ENCODE measurements at places on chromosomes 2 and 18.

DNA sequence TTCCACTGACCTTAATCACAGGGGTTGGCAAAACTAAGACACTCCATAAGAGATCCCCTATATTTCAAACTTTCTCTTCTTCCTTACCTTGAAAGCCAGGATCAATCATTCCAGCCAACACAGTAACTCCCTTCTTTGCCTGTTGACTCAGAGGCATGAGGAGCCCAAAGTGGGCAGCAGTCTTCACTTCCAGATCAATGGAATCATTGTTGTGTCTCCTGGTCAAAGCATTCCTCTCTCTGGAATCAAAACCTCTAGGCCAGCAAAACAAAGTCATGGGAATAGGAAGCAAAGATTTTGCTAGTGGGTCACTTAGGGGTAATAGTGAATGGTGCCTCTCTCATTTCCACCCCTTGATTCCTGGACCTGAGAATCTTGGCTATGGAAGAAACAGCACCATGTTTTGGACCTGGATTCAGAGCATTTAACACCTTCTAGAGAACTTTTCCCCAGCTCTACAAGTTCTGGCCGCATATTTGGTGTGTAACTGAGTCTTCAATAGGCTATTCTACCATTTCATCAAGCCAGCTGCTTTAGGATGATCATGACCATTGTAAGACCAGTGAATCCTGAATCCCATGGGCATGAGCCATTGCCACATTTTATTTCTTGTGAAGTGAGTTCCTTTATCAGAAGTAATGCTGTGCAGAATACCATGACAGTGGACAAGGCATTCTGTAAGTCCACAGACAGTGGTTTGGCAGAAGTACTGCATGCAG is 65.7 kb upstream of the SERPINE2 start:
- H3K36me3 ChIP-seq = no peaks in the 10 kb centered on the region
- no peaks in the 10 kb centered on the region for H3K4me1 ChIP-seq
- DNase-seq = no peak
- no peak overlapping the region for H3K4me3 ChIP-seq
- H3K27ac ChIP-seq = no peak overlapping the region

- H3K4me1 ChIP-seq = no peaks in the 10 kb centered on the region
- no peak overlapping the region for H3K27ac ChIP-seq
- no peak overlapping the region for H3K4me3 ChIP-seq
- DNase-seq = no peak
Observed at GRCh38 chr2:48849770-48850169, 94.2 kb upstream of the LHCGR start.

- H3K4me1 ChIP-seq = peaks cover 25% of the 10 kb centered on the region
- no peaks in the 10 kb centered on the region for H3K36me3 ChIP-seq
- DNase-seq = no peak
- peak overlapping the region; percentile 71 for H3K27ac ChIP-seq
- H3K27me3 ChIP-seq = no peaks in the 10 kb centered on the region
Observed at GRCh38 chr2:217972490-217972889, 30.3 kb downstream of the TNS1 start.

GRCh38 chr2:190110131-190110530 is 47.6 kb upstream of the MSTN start:
- no peak overlapping the region for H3K27ac ChIP-seq
- H3K27me3 ChIP-seq = no peaks in the 10 kb centered on the region
- H3K36me3 ChIP-seq = no peaks in the 10 kb centered on the region
- H3K4me3 ChIP-seq = no peak overlapping the region
- DNase-seq = no peak

DNA sequence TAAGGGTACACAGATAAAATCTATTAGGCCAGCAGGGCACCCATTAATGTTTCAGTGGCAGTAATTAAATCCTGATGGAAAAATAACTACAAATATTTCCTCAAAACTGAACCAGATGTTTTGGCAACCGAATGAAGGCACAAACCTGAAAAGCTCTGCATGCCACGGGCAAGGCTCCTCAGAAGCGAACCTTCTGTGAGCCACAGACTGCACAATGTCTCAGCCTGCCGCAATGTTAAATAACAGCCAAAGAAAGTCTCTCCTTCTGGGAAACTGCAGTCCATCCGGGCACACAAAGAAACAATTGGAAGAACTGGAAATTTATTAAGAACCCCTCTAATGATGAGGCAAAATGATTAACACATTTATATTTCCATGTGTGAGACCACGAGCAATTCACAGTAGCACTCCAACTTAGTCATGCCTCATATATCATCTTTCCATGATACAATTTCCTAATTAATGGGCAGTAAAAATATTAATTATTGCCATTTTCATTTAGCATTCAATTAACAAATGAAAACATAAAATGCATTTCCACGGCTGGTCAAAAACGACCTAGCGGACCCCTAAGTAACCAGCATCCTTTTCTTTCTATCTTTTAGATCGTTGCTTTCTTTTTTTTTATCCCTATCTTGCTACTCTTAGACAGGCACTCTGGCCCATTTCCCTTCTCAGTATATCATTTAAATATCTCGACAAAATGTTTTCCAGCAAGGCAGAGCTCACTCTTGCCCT is 237.5 kb downstream of the EPHA4 start:
- H3K4me3 ChIP-seq = no peak overlapping the region
- no peaks in the 10 kb centered on the region for H3K36me3 ChIP-seq
- no peak for DNase-seq
- H3K27me3 ChIP-seq = no peaks in the 10 kb centered on the region

- H3K4me1 ChIP-seq = peaks cover 19% of the 10 kb centered on the region
- H3K36me3 ChIP-seq = no peaks in the 10 kb centered on the region
- H3K4me3 ChIP-seq = no peak overlapping the region
- peak overlapping the region; percentile 24 for H3K27ac ChIP-seq
- H3K27me3 ChIP-seq = peaks cover 17% of the 10 kb centered on the region
- peak; percentile 74 for DNase-seq
Observed at GRCh38 chr18:76803814-76804213, 18.5 kb upstream of the ZNF236 start.

DNA sequence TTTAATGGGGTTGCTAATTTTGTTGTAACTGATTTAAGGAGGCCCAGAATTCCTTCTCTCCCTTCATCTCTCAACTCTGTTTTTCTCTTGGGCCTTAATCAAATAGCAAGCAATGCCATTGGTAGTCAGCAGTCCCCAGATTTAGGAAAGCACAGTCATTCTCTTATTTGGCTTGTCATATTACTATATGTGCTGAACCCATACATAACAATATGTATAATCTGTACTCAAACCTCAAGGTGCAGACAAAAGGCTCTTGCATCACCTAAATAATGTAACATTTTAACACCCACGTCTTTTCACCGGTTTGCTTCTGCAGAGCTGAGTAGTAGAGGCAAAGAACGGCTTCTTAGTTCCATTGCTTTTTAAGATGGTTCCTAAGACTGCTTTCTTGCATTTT is 33.4 kb downstream of the METTL8 start:
- H3K4me1 ChIP-seq = no peaks in the 10 kb centered on the region
- no peak overlapping the region for H3K4me3 ChIP-seq
- H3K27ac ChIP-seq = no peak overlapping the region
- no peaks in the 10 kb centered on the region for H3K36me3 ChIP-seq
- no peaks in the 10 kb centered on the region for H3K27me3 ChIP-seq
- DNase-seq = no peak

Data from transverse colon (tissue), 4 donors.